ENCODE measurements at places on chromosomes 5 and 9.

DNA sequence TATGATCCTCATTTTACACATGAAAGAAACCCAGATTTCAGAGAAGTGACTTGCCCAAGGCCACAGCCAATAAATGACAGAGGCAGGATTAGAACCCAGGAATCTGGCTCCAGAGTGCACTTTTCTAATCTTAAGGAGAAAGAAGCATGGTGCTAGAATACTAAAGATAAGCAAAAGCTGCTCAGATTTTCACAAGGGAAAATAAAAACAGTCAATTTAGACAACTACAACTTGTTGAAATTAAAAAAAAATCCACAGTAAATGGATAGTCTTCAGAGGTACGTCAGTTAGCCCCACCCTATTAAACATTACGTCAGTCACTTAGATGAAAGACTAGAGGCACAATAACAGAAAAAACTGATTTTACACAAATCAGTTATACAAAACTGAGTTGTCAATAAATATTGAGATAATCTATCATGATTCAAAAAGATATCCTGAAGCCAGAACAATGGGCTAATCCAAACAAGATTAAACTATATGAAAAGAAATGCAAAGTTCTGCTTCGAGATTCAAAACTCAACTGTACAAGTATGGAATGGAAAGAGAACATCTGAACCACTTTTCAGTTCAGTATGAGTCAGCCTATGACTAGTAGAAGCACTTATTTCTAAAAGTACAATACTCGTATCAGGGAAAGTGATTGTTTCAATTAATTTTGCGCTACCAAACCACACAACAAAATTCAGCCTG, 9.3 kb downstream of the TMEM245 start:
- no peaks in the 10 kb centered on the region for H3K27me3 ChIP-seq
- no peak for DNase-seq
- peak overlapping the region; percentile 28 for H3K4me3 ChIP-seq
- H3K27ac ChIP-seq: peak overlapping the region; percentile 48

DNA sequence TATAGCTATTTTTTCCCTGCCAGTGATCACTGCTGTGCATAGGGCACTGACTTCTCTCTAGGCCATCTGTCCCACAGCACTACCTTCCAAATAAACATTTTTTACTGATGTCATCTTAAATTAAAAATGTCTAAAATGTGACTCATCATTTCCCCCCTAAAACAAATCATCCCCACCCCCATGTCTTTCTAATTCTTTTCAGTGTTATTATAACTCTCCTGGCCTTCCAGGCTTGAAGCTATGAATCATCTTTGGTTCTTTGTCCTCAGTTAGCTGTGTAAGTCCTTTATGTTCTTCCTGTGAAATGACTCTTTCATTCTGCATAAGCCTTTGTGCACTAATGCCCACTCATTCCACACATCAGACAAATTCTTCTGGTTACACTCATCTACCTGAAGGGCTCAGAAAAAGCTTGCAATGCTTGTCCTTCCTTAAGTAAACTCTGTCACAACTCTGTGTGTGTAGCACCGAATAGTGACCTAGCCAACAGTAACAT, 78.1 kb downstream of the CFAP95 start:
- no peak for DNase-seq
- no peaks in the 10 kb centered on the region for H3K27me3 ChIP-seq
- no peak overlapping the region for H3K27ac ChIP-seq
- H3K4me3 ChIP-seq: no peak overlapping the region
- no peaks in the 10 kb centered on the region for H3K36me3 ChIP-seq

GRCh38 chr5:97752871-97753270, 569.8 kb upstream of the RIOK2 start:
- no peak overlapping the region for H3K27ac ChIP-seq
- no peak overlapping the region for H3K4me3 ChIP-seq
- DNase-seq: no peak
- no peaks in the 10 kb centered on the region for H3K27me3 ChIP-seq
- H3K36me3 ChIP-seq: no peaks in the 10 kb centered on the region

- DNase-seq: no peak
- H3K27me3 ChIP-seq: no peaks in the 10 kb centered on the region
- H3K27ac ChIP-seq: no peak overlapping the region
- peaks cover 2% of the 10 kb centered on the region for H3K4me1 ChIP-seq
- H3K36me3 ChIP-seq: no peaks in the 10 kb centered on the region
Measured at GRCh38 chr5:158591301-158591863, 508.3 kb downstream of the EBF1 start.

DNA sequence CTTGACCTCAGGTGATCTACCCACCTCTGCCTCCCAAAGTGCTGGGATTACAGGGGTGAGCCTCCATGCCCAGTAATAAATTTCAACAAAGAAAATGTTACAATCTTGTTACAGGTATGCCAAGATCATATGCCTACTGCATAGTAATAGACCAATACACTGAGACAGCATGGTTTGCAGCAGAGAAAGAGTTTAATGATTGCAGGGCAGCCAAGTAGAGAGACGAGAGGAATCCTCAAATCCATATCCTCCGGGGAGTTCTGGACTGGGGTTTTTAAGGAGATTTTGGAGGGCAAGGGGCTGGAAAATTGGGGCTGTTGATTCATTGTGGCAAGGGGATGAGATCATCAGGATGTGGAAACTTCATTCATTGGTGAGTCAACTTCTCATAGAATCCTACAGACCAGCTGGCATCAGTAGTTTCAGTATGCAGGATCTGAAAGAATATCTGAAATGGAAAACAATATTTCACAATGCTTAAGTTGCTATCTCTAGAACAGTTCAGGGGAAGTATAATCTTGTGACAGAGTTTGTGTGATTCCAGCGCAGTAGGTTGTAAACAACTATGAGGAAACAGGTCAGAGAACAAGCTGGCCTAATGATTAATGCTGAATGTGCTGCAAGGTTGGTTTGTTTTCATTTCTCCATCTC, 14.8 kb upstream of the TUT7 start:
- peaks cover 14% of the 10 kb centered on the region for H3K27me3 ChIP-seq
- H3K27ac ChIP-seq: no peak overlapping the region
- DNase-seq: no peak
- H3K36me3 ChIP-seq: peaks cover 4% of the 10 kb centered on the region
- no peak overlapping the region for H3K4me3 ChIP-seq

DNA sequence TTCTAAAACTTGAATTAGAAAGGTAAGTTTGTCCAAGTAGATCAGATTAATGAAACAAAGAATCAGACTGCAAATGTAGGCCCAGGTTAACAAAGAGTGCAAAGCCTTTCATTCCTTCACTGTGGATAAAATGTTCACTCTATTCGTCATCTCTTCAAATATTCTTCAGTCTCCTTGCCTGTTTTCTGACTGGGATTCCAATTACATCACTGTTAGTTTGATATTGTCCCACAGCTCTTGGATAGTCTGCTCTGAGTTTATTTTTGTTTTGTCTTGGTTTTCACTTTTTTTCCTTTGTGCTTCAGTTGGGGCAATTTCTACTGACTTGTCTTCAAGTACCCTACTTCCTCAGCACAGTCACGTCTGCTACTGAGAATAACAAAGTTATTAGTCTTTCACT, 38.5 kb upstream of the GZMA start:
- H3K36me3 ChIP-seq: peaks cover 50% of the 10 kb centered on the region
- H3K4me1 ChIP-seq: peaks cover 78% of the 10 kb centered on the region
- no peak for DNase-seq
- H3K4me3 ChIP-seq: no peak overlapping the region

GRCh38 chr9:10403283-10403682, 209.5 kb downstream of the PTPRD start:
- no peak overlapping the region for H3K27ac ChIP-seq
- no peak overlapping the region for H3K4me3 ChIP-seq
- H3K4me1 ChIP-seq: no peaks in the 10 kb centered on the region
- H3K27me3 ChIP-seq: no peaks in the 10 kb centered on the region

DNA sequence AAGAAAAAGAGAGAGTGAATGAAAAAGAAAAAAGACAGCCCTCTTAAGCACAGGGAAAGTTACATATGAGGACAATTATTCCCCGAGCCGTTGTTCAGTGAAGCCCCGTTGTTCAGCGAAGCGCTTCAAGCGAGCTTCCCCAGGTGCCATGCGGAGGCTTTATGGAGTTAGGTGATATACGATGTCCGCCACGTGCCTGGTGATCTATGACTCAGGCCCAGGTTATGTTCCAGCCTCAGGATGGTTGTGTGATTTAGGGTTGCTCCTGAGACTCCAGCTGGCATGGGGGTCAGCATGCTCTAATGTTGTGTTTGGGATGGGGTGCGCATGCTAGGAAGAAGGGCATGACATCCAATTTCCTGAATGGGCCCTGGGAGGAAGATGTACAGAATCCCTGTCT, 365.6 kb downstream of the CDK5RAP2 start:
- no peak overlapping the region for H3K4me3 ChIP-seq
- no peak overlapping the region for H3K27ac ChIP-seq
- no peaks in the 10 kb centered on the region for H3K36me3 ChIP-seq

- H3K4me1 ChIP-seq: no peaks in the 10 kb centered on the region
- no peaks in the 10 kb centered on the region for H3K27me3 ChIP-seq
- H3K36me3 ChIP-seq: no peaks in the 10 kb centered on the region
- no peak for DNase-seq
- no peak overlapping the region for H3K27ac ChIP-seq
Measured at GRCh38 chr5:22539762-22540161, 313.4 kb downstream of the CDH12 start.

- H3K4me3 ChIP-seq: no peak overlapping the region
- H3K27ac ChIP-seq: no peak overlapping the region
- H3K36me3 ChIP-seq: no peaks in the 10 kb centered on the region
- H3K4me1 ChIP-seq: no peaks in the 10 kb centered on the region
- peaks cover 2% of the 10 kb centered on the region for H3K27me3 ChIP-seq
Measured at GRCh38 chr5:44774279-44774880, 34.4 kb upstream of the MRPS30 start.

DNA sequence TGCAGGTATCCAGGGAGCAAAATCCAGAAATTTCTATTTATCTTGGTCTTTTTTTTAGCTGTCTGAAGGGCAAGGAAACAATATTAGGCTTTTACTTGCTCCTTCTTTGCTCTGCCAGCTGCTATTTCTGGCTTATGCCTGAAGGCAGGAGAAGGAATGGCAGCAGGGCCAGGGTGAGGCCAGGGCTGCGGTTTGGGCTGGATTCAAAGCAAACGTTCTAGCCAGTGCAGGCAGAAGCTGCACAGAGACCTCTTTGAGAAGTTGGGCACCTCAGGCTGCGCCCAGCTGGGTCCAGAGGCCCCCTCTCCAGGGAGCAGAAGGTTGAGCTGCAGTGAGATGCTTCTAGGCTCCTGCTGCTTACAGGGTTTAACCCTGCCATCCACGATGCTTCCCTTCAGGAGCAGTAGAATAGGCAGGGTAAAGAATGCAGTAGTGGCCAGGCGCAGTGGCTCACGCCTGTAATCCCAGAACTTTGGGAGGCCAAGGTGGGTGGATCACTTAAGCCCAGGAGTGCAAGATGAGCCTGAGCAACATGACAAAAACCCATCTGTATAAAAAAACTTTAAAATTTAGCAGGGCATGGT, 201.2 kb downstream of the ADCY2 start:
- no peak for DNase-seq
- H3K4me3 ChIP-seq: no peak overlapping the region
- no peaks in the 10 kb centered on the region for H3K4me1 ChIP-seq

GRCh38 chr5:178279723-178280438, 47.3 kb upstream of the PHYKPL start:
- no peak overlapping the region for H3K4me3 ChIP-seq
- peaks cover 19% of the 10 kb centered on the region for H3K4me1 ChIP-seq
- peak overlapping the region; percentile 81 for H3K27ac ChIP-seq
- peaks cover 3% of the 10 kb centered on the region for H3K27me3 ChIP-seq
- DNase-seq: peak; percentile 79
